ENCODE measurements at places on chromosomes 7 and 10.

DNA sequence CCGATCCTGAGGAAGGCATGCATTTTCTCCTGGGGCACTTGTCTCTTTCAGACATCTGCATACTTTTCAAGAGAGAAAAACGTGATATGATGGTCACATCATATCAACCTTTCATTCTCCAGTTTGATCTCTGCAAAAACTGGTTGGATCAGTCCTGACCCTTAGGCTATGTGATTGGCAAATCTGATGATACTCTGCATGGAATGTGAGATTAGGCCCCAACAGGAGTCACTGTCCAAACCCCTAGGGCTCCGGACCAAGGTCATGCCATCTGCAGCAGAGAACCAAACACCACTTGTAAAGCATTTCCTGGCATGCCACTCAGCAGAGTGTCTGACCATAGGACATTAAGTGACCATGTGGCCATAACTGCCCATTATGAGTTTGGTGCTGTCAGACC is 8.6 kb downstream of the GCK start:
- DNase-seq: no peak

DNA sequence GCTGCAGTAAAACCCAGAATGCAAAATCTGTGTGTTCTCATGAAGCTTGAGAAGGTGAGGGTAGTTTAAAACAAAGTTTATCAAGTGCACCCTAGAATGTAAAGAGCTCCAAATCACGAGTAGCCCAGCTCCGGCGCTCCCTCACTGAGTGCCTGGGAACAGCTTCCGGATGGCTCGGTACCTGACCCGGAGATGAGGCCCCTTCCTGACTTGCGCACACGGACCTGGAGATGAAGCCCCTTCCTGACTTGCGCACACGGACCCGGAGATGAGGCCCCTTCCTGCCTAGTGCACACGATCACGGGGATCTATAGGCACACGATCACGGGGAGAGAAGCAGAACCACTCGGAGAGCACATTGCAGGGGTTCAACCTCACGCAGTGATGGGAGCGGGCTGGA is 322.1 kb upstream of the RNF32 start:
- no peak for DNase-seq

DNA sequence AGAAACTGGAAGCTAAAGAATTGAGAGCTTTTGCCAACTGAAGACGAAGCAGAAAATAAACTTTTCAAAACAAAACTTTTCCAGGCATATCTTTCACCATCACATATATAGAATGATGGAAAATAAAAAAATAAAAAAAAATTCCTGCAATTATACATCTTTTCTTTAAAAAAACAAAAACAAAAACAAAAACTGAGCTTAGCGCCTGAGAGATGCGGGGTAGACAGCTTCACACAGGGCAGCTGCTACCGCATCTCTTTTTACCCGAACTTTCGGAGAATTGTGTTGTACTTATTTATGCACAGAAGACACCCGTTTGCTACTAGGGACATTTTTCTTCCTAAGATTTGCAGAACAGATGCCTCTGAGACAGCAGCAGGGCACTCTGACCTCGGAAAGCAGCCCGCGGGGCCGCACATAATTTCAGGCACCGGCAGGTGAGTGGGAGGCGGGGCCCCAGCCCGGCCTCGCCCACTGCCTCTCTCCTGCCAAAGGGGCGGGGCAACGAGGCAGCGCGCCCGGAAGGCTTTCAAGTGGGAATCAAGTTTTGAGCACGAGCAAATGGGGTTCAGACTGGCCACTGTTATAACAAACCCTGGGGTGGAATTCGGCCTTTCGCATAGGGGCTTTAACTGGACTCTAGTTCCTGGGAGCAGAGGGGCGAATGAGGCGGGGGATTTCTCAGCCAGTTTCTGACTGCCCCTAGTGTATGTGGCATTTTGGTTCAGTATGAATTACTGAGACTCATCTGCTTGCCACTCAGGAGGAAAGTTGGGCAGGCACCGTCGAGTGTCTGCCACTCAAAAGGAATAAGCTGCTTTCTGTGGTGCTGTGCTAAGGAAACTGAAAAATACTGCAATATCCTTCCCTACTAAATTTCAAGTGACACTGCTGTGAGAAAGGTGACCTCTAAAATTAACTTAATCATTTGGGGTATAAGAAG is 18.5 kb upstream of the FAM133B start:
- DNase-seq: no peak

DNA sequence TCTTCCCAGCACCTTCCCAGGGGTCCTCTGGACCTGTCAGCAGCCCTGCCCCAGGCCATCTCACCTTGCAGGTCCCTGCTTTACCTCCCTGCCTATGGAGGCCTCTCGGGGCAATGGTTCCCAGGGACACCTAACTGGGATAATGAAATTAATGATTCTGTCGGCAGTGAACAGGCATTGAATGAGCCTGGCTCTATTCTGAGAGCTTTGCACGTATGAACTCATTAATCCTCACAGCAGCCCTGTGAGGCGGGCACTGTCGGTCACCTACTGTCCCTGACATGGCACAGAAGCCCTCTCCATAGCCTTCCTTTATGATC is 22.9 kb downstream of the ADCYAP1R1 start:
- no peak for DNase-seq

DNA sequence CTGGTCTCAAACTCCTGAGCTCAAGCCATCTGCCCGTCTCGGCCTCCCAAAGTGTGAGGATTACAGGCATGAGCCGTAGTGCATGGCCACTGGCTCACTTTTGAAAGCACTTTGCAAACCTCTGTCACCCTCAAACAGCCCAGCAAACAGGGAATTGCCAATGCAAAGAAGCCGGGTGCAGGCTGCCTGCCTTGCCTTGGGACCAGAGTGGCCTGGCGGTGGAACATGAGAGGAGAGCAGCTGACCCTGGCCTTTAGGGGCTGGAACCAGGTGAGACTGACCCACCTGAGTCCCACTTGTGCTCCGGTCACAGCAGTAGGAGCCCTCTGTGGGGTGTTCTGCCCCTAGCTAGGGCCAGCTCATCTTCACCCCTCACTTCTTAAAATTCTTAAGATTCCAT is 237.1 kb upstream of the GALNT17 start:
- DNase-seq: no peak
